ENCODE measurements at places on chromosomes 5 and 9.

GRCh38 chr5:144332265-144332664, 161.6 kb downstream of the KCTD16 start:
- peak; percentile 1 for DNase-seq

- peak; percentile 41 for DNase-seq
Observed at GRCh38 chr9:78130004-78130403, 98.4 kb upstream of the GNAQ start.

GRCh38 chr9:134316449-134317160, 9.7 kb upstream of the RXRA start:
- no peak for DNase-seq

DNA sequence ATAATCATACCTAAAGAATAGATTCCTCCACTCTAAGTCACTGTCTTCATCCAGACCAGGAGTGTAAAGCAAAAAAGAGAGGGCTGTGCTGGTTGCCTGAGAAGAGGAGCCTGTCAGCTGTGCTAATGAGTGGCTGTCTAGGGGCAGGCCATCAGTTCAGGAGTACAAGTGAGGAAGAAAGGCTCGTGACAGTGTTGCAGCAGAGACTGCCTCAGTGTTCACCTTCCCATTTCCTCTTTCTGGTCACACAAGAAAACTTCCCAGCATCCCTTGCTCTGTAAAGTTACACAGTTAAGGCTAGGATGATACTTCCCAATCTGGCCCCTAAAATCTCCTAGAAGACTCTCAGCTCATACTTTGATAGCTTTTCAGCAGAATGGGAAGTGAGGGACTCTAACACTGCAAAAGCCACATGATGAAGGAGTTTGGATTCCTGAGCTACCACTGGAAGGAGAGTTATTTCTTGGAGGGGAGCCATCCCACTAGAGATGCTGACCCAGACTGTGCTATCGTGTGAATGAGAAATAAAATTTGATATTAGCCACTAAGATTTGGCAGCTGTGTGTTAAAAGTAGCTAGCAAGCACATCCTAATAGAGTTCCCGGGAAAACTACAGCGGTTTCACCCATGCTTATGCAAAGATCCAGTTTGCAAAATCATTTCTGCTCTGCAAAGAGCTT, 67.1 kb downstream of the ADAMTS12 start:
- no peak for DNase-seq

DNA sequence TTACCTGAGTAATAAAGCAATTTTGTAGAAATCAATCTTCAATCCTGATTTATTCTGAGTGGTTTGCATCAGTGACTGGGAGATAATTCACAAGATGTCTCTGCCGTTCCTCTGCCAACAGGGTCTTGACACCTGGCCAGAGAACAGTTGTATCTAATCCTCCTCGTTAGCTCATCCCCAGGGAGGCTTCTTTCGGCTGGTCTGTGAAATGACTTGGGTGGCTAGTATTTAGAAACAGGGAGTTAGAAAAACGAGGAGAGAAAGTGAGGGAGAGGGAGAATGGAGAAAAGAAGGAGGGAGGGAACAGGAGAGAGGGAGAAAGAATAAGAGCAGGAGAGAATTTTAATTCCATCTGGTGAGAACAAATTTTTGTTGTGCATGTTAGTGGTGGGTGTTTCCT, 600.2 kb upstream of the TLE4 start:
- DNase-seq, result no peak

GRCh38 chr5:151405334-151406160, 41.9 kb upstream of the SLC36A1 start:
- no peak for DNase-seq

- no peak for DNase-seq
Observed at GRCh38 chr5:89267788-89268187, 384.8 kb upstream of the MEF2C start.

GRCh38 chr9:36306471-36307306, 48.4 kb upstream of the GNE start:
- peak; percentile 76 for DNase-seq

GRCh38 chr5:122077366-122078115, 518 bp downstream of the LOX start:
- no peak for DNase-seq

GRCh38 chr5:133421394-133421793, 190.9 kb downstream of the FSTL4 start:
- DNase-seq, result peak; percentile 45

DNA sequence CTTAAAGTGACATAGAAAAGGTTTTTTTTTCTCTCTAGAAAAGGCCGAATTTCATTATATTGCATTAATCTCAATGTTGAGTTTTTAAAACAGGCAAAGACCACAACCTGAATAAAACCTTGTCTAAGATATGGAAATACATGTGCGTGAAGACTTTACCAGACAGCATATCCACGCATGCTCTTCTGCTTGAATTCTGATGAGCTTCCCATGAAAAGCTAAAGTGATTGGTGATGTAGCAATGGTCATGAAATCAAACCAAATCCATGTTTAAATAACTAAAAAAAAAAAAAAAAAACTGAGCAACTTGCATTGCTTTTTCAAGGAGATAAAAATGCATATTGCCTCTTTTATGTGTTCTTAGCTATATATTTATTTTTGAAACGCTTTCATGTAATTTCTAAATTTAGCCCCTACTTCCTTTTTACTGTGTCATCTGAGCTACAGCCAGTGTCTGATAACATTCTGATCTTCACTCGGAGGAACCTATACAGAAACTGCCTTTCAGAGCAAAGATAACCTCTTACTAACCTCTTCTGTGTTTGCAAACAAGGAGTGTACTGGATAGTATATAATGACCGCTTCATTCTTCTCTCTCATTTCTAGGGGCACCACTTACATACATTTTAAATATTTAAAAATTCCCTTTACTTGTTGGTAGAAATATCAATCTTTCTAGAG, 179.1 kb upstream of the GNA14 start:
- DNase-seq, result peak; percentile 62

DNA sequence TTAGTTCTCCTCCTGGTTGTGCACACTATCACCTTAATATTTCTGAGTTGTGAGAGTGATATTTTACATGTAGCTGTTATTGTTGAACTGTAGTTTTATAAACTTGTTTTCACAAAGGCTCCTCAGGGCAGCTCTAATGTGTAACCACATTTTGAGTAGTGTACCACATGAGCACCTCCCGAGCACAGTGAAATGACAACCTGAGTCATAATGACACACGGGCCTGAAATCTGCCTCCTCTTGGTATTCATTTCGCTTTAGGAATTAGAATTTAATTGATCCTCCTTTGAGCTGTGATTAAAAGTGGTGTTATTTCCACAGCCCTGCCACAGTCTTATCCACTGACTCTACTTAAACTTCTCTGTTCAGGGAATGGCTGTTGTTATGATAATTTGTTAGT, 7.9 kb downstream of the MTRR start:
- no peak for DNase-seq

DNA sequence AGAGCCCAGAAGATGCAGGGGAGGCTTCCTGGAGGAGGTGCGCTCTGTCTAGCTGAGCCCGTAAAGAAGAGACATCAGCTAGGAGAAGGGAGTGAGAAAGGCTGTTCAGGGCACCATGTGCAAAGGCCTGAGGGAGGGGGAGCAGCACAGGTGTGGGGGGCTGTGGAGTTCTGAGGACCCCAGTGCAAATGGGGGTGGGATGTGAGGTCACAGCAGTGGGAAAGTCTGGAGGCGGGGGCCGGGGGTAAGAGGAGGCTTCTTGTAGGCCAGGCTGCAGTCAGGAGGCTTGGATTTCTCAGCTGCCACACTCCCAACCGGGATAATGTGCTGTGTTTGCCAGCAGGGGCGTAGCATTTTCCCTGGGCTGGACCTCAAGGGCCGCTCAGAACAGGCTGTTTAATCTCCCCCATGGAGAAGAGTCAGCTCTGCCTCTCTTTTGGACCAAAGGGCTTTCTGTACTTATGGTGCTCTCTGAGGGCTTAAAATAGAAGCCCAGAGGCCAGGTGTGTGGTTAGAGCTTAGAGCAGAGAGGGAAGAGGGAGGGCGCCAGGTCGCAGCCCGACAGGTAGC, 5.7 kb downstream of the NEURL1B start:
- no peak for DNase-seq

GRCh38 chr5:143001764-143002351, 231.7 kb downstream of the ARHGAP26 start:
- no peak for DNase-seq

GRCh38 chr9:116027096-116027495, 126.5 kb upstream of the PAPPA start:
- DNase-seq, result no peak

DNA sequence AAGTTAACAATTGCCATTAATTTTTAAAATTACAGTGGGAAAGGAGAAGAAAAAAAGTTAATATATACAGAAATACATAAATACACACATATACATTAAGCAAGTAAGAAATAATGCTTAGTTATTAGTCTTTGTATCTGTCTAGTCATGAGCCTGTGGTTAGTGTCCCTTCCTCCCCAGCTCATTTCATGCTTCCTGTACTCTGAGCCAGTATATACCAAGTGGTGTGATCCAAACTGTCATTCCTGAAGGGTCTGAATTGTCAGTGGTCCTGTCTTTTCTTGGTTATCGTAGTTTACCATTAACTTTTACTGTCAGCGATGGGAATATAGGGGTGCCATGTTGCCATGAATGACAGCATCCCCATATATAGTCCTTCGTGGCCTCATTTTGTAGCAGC, 24.2 kb upstream of the STOM start:
- no peak for DNase-seq

DNA sequence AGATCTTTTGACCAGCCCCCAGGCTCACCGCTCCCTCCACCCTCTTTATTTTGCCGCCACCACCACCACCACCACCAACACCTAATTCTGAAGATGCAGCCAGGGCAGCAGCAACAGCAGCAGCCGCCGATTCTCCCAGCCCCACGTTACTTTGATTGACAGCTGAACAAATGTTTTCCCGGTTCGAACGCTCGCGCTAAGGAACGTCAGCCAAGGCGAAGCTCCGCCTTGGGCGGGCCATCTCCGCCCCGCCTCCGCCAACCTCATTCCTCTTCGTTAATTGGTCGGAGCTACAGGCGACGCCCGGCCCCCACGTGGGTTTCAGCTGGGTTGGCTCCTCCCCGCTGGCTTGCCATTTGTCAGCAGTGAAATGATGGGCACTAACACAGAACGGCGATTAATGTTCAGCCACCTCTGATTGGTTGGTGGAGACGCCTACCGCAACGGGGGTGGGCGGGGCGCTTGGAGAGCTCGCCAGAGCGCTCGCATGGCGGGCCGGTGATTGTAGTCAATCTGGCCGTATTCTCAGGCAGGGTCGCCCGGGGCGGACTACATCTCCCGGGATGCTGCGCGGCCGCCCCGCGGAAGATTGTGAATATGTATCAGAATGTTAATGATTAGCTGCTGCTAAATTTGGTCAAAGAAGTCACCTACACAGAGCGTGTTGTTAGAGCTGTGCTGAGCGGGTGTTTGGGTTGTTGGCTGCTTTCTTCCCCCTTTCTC, at the start of gene TLE4:
TLE4 (plus strand) TSS at position 657 of the 723 bp plus-strand sequence. CDS start 826 bp downstream, outside the sequence.
- DNase-seq, result peak; percentile 100

DNA sequence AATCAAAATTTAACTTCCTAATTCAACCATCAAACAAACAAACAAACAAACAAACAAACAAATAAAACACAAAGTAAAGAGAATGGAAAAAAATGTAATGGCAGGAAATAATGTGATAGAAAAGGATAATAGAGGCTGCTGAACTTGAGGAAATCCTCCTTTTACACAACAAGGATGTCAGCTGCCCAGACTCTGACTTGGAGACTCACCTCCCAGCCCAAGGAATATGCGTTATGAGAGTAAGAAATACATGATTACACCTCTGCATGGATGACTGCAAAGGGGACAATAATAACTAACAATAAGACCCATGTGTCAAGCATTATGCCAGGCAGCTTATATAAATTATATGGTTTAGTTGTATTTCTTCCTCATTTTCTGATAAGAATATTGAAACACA, 46.6 kb upstream of the JAK2 start:
- no peak for DNase-seq

GRCh38 chr9:26975728-26976707, 19.8 kb downstream of the IFT74 start:
- DNase-seq, result peak; percentile 15

GRCh38 chr9:93039976-93040375, 18.5 kb upstream of the SUSD3 start:
- no peak for DNase-seq

- no peak for DNase-seq
Observed at GRCh38 chr5:178074266-178074952, 38.9 kb upstream of the N4BP3 start.

DNA sequence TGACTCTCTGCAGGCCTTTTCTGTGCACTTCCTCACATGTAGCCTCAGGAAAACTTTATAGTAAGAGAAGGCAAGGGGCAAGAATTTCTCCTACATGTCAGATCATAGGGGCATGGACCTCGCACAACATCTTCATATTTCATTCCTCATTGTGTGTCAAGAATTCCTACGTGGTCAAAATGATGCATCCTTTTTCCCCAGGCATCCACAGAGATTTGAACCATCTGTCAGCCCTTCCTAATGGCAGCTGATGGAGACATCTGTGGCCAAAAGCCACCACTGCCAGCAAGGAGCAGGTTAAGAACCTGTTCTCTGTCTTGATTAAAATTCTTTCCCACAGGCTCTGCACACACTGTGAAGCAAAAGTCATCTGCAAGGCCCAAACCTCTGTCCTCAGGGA, 42.5 kb downstream of the MFAP3 start:
- DNase-seq, result no peak

DNA sequence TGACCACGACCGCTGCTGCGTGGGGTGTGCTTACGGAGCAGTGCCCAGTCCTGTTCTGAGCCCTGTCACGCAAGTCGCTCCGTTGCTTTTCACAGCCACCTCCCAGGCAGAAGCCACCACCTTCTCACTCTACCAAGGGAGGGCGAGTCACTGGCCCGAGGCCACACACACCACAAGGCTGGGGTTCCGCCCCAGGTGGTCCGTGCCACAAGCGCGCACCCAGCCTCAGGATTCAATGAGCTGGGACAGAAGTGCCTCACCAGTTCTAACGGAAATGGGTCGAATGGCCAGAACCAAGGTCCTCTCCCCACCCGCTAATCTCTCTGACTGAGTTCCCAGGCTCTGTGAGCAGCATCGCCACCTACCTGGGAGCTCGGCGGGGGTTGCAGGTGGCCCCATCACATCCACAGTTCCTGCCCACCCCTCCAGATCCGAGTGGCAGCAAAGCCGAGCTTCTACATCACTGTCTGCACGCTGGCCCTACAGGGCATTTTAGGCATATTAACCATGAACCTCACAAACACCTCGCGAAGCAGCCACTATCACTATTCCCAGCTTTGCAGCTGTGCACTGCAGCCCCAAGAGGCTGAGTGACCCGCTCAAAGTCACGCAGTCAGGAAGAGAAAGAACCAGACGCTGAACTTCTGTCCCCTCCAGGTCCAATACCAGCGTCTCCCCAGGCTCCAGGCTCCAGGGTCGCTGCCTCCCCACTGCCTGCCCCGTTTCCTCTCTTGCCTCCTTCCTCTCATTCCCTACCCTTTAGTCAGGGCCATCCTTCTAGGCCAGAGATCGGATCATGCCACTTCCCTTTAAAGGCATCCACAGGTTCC, 92.1 kb upstream of the PHYKPL start:
- DNase-seq, result no peak

- DNase-seq, result no peak
Observed at GRCh38 chr5:54470128-54470527, 14.6 kb downstream of the HSPB3 start.

GRCh38 chr9:1065130-1065529, 15.0 kb downstream of the DMRT2 start:
- no peak for DNase-seq

GRCh38 chr9:38133595-38133994, 64.6 kb upstream of the SHB start:
- DNase-seq, result no peak

Measured in Jurkat, Clone E6-1 (cell line).